ENCODE measurements at places on chromosomes 2 and 18.

DNA sequence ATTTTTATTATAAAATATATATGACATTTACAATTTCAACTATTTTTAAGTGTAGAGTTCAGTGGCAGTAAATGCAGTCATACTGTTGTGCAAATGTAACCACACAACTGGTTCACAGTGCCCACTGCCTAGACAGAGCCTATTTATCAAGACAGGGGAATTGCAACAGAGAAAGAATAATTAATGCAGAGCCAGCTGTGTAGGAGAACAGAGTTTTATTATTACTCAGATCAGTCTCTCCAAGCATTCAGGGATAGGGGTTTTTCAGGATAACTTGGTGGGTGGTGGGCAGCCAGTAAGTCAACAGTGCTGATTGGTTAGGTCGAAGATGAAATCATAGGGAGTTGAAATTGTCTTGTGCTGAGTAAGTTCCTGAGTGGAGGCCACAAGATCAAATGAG, 200.3 kb downstream of the NYAP2 start:
- no peak for DNase-seq

DNA sequence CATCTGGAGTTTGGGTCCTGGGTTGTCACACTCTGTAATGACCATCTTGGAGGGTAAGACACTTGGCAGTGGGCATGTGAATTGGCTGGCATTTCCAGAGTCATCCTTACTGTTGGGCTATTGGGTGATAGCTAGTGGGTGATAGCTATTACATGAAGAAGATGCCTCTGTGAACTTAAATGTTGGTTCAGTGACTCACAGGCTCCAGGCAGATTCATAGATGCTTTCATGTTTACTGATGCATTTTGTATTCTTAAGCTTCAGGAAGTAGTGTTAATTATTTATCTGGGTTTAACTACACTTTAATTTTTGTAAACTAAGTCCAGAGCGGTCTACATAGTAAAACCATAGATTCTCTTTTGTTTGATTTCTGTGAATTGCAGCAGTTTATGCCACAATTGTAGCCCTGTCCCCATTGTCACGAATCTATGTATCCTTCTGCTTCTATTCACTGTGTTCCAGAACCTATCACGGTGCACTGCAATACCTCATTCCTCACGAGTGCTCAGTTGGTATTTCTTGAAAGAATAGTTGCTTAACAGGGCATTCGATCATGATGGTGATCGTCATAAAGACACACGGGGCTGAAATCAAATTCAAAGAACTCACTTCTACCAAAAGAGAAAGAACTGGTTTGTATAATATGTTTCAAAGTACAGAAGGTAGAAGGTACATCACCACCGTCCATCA, 79.7 kb downstream of the GBX2 start:
- DNase-seq = no peak

GRCh38 chr2:18900691-18901141, 311.3 kb upstream of the NT5C1B start:
- DNase-seq = no peak

- no peak for DNase-seq
These were observed 22.3 kb downstream of the EFEMP1 start for GRCh38 chr2:55901322-55901721.

- DNase-seq = no peak
These were observed 150.2 kb downstream of the GALNT1 start for GRCh38 chr18:35731701-35732100.

- no peak for DNase-seq
These were observed 196.0 kb downstream of the LNPK start for GRCh38 chr2:175806125-175806490.

GRCh38 chr18:68284236-68284780, 430.6 kb downstream of the TMX3 start:
- no peak for DNase-seq

DNA sequence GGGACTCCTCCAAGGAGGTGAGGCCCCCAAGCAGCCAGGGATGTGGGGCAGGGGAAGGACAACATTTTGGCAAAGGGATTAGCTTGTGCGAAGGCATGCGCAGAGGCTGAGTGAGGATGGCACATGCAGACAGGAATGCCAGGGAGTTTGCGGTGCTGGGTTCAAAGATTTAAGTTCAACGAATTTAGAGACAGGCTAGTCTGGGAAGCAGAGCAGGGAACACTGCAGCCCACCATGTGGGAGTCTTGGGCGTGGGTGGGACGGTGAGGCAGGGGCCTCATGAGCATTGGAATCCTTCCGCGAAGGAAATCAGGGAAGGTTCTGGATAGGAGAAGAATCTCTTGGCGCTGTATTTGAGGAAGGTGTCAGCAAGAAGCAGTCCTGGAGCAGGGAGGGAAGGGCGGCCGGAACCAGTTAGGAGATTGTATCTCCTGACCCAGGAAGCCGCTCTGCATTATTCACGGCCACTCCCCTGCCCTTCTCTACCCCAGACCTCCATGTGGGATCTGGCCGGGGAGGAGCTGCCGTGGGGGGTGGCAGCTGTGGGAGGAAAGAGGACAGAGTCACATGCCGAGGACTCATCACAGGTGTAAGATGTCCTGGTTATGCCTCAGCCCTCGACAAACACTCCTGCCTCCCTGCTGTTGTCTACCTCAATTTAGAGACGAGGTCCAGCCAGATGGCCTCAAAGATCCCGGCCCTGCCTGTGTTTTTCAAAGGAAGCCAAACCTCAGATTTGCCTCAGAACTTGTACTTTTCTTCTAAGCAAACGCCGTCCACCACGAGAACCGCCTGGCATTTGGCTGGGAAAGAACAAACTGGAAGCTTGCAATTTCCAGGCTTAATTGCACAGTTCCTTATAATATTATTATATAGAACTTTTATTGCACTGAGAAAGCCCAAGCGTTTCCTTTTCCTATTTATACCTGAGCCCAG, 123.7 kb upstream of the SMAD2 start:
- no peak for DNase-seq

GRCh38 chr2:143907801-143908200, 612.1 kb downstream of the ZEB2 start:
- no peak for DNase-seq

Measured in NCI-H2029 (cell line).